ENCODE measurements at places on chromosomes 13 and 19.

GRCh38 chr19:55962186-55962585 lies 14.6 kb downstream of the NLRP8 start:
- no peak for DNase-seq

GRCh38 chr19:39704181-39705044 lies at the start of gene LGALS14:
TSS of gene LGALS14 (plus strand) at chr19:39704481. CDS start at chr19:39704529, 48 bp downstream.
- no peak for DNase-seq

DNA sequence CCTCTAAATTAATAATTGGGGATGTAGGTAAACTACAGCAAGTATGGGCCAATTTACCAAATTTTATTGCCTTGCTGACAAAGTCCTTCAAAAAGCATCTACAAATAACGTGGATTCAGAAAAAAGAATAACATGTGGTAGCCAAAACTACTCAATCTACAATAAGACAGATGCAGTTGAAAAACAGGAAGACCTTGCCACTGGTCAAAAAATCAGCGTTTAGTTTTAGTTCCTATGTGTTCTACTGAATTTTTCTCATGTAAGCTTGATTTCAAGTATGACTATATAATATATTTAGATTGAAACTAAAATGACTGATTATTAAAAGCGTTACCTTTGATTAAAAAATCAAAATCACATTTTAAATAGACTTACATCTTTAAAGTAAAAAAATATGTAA lies 1317.6 kb downstream of the PCDH9 start:
- DNase-seq: no peak

GRCh38 chr13:48954081-48954480 lies 21.6 kb upstream of the FNDC3A start:
- no peak for DNase-seq

GRCh38 chr13:99527301-99527700 lies 26.0 kb downstream of the TM9SF2 start:
- no peak for DNase-seq

GRCh38 chr13:26718872-26719271 lies 41.7 kb downstream of the GPR12 start:
- DNase-seq: no peak

GRCh38 chr19:49594993-49595818 lies 4.2 kb downstream of the PRR12 start:
- no peak for DNase-seq

GRCh38 chr13:31803311-31803710 lies 64.0 kb downstream of the RXFP2 start:
- no peak for DNase-seq

DNA sequence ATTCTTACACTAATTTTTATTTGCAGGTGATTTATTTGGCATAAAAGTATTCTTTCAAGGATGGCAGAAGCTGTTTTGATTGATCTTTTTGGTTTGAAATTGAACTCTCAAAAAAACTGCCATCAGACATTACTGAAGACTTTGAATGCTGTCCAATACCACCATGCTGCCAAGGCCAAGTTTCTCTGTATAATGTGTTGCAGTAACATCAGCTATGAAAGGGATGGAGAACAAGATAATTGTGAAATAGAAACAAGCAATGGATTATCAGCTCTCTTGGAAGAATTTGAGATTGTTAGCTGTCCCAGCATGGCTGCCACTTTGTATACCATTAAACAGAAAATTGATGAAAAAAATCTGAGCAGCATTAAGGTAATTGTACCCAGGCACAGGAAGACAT lies 1.2 kb downstream of the LACC1 start:
- no peak for DNase-seq

DNA sequence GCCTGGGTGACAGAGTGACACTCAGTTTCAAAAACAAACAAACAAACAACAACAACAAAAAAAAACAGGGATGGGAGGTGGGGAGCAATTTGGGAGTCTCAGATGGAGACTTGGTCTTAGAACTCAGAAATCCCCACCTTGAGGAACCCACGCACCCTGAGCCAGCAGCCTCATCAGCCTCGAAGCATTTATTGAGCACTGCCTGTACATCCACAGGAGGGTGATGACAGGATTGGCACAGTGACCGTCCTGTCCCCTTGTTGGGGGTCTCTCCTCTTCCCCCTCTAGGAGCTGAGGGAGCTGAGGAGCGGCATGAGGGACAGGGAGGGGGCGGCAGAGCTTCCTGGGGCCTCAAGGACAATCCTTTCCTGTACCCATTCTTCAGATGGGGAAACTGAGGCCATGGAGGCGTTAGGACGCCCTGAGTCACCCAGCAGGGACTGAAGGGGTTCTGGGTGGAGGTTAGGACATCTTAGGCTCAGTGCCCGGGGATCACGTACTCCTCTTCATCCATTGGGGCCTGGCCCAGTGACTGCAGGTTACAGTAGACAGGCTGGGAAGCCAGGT lies 5.6 kb downstream of the GDF15 start:
- DNase-seq: no peak

GRCh38 chr19:5024282-5024681 lies 55.4 kb downstream of the KDM4B start:
- no peak for DNase-seq

- DNase-seq: peak; percentile 76
Measured at GRCh38 chr19:37779127-37780005, at the start of gene ZNF573. TSS of gene ZNF573 (minus strand) at chr19:37779586. CDS start at chr19:37773729, 5,857 bp downstream.

DNA sequence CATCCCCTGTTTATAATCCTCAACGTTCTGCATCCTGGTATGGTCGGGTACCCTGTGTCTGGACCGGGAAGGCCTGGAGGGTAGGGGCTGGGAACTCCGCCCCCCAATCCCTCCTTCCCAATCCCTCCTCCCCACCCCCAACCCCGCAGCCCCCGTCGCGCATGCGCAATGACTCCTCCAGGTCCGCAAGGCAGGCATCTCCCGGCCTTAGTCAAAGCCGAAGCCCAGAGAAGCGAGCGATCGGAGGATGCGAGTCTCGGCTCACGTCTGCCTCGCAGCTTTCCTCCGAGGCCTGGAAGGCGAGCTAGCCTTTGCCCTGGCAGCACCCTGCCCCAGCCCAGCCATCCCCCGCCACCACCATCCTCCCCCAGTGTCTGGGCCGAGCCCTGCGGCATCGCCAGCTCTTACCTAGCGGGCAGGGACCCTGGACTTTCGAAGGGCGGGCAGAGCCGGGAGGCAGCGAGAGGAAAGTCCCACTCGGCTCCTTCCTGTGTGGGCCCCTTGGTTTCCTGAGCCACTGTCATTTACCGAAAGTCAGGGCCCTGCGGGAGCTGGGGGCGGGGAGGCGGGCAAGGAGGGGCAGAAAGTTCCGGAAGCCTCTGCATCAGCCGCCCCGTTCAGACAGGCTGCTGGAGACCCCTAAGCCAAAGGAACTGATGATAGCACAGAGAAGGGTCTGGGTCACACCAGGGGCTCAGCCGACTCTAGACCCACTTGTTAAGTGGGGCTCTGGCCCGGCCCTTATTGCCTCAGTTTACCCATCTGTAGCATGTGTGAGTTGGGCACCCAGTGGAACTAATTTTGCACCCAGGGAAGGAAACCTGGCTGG lies at the start of gene JAK3:
Gene JAK3 (minus strand): TSS at position 445 of the 829 bp plus-strand sequence. CDS start 3,565 bp downstream, outside the sequence.
- peak; percentile 86 for DNase-seq

- DNase-seq: no peak
Measured at GRCh38 chr13:34361560-34361959, 543.6 kb downstream of the RFC3 start.

GRCh38 chr19:4173479-4174212 lies 8.7 kb downstream of the SIRT6 start:
- DNase-seq: no peak

DNA sequence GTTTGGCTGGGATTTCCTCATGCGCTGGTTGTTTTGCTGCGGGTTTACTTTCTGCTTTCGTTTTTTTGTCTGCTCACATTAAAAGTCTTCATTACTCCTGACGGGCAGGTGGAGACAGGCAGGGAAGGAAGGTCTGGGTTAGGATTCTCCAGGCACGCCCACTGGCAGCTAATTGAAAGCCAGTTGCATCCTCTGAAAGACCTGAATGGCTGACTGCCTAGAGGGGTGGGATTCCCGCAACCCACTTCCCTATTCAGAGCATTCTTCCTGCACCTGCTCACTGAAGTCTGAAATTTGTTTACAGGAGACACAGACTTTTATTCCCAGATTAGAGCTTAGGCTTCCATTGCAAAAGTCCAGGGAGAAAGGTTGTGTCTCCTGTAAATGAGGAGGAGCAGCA lies 172.0 kb downstream of the UQCRFS1 start:
- DNase-seq: no peak

DNA sequence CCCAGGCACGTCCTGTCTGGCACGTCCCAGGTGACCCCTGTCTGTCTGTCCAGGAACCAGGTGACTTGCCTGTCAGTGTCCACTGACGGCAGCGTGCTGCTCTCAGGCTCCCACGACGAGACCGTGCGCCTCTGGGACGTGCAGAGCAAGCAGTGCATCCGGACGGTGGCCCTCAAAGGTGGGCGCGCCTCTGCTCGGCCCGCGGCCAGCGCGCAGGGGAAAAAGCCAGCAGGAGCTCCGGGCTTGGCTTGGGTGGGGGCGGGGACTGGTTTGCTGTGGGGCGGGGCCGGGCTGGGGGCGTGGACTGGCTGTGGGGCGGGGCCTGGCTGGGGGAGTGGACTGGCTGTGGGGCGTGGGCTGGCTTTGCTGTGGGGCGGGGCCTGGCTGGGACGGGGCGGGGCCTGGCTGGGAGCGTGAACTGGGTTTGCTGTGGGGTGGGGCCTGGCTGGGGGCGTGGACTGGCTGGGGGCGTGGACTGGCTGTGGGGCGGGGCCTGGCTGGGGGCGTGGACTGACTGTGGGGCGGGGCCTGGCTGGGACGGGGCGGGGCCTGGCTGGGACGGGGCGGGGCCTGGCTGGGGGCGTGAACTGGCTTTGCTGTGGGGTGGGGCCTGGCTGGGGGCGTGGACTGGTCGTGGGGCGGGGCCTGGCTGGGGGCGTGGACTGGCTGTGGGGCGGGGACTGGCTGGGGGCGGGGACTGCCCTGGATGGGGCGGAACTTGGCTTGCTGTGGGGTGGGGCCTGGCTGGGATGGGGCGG lies 7.2 kb downstream of the WDR18 start:
- peak; percentile 48 for DNase-seq

GRCh38 chr13:82356667-82357410 lies 1525.4 kb downstream of the SLITRK1 start:
- DNase-seq: no peak

- DNase-seq: no peak
Measured at GRCh38 chr13:38618336-38618735, 68.5 kb upstream of the FREM2 start.

DNA sequence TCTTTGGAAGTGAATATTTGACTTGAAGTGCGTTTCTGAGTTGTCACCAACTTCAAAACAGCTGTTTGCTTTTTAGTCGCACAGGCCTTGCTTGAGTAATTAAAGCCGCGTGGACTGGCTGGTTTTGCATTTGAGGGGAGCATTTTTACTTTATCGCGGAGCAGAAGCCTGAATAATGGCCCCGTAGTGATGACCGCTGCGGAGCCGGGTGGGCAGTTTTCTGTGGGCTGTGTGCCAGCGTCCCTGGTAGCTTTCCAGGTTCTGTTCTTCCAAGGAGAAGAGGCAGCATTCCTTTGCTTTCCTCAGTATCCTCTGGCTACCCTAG lies 1.1 kb downstream of the NAA16 start:
- DNase-seq: no peak

- DNase-seq: no peak
Measured at GRCh38 chr19:54298357-54299125, 14.4 kb downstream of the LILRA5 start.

DNA sequence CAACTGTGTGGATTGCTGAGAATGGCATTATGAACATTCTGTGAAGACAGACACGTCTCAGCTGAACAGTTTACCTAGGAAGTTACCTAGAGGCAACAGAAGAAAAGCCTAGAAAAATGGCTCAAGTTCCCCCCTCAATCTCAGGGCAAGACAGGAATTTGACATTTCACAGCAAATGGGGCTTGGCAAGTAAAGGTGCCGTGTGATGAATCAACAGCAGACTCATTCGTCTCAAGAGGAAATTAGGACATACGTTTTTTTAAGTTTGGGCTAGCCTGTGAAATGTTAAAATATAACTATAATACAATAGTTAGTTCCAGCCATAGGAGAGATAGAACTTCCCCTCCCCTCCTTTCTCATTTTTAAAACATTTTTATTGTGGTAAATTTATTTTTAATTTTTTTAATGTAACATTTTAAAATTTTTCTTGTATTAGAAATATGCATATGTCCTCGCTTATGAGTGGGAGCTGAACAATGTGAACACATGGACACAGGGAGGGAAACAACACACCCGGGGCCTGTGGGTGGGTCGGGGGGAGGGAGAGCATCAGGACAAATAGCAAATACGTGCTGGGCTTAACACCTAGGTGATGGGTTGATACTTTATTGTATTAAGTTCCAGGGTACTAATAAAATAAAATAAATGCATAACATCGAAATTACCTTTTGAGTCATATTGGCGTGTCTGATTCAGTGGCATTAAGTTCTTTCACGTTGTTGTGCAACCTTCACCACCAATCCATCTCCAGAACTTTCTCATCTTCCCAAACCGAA lies 116.0 kb downstream of the COL4A2 start:
- DNase-seq: no peak

DNA sequence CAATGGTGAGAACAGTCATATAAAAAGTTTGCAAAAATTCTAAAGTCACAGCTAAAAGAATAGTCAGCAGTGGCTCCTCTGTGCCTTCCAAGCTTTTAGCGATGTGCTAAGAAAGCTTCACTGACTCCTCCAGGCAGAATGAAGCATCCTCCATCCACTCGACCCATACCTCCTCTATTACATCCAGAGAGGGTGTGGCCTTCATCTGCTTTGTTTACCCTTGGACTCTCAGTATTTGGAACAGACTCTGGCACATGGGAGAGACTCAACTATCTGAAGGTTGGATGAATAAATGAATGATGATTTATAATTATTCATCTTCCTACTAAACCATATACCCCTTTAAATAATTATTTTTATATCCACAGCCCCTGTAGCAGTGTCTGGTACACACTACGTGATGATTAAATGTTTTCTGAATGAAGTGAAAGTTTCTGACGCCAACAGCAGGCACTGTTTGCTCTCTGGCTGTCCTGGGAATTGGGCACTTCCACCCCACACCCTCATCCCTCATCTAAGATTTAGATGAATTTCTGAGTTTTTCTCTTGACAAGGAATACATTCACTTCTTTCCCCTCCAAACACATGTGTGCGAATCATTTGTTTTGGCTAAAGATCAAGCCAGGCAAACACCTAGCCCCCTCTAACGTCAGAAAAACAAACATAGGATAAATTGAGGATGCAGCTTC lies 93.9 kb downstream of the NUFIP1 start:
- no peak for DNase-seq

DNA sequence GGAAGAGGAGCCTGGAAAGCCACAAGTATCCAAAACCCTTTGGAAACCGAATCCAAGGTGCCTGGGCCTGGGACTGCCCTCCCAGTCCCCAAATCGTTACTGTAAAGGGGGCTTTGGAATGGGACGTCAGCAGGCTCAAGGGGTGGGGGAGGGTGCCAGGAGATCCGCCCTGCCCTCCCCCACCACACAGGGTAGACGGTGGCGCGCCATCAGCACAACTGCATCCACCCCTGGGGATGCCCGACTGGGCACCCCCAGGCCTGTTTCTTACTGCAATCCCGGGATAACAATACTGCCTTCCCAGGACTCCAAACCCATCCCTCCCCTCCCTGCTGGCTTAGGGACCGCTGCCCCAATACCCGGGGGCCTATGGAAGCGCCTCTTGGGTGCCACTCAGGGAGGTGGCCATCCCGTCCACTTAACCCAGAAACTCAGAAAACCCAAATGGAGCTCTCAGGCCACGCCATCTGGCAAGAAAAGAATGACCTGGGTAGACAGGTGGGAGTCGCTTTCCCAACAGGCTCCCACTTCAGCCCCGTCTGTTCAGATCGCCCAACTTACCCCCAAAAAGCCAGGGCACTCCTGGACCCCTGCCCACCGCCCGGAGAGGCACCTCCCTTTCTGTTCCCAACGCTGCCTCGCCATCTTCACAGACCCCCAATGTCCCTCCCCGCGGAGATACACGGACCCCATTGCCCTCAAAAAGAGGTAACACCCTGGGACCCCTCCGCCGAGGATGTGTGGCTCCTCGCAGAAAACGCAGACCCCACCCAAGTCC lies 2.4 kb downstream of the KLF16 start:
- no peak for DNase-seq

All from activated T-cell treated with anti-CD3 and anti-CD28 coated beads for 24 hours (primary cell).